Nasal cavity respiratory epithelium epithelial cell of viscerocranial mucosa (primary cell): ENCODE measurements at places on chromosomes 2 and 18. TPM values are rescaled to one million over a fixed set of nuclear protein-coding genes. Genes with fewer than 3 reads are reported as not detected.

HSPE1 gene
- total RNA-seq = 82.8 and 85.1 TPM in 2 replicates

IL1R1 gene
- total RNA-seq = 1.4 and 22.9 TPM in 2 replicates

FSIP2 gene
- total RNA-seq = under 0.01 and 1.00 TPM in 2 replicates

CD8B2 gene
- total RNA-seq = not detected in 2 replicates

FOXI3 gene
- 0.34 TPM in 1 of 2 replicates, not detected in the other for total RNA-seq

FBXO41 gene
- 2.4 and 3.4 TPM in 2 replicates for total RNA-seq

HOXD1 gene
- total RNA-seq = not detected in 2 replicates

GPAT2 gene
- under 0.01 and 0.07 TPM in 2 replicates for total RNA-seq

COL4A4 gene
- total RNA-seq = under 0.01 and 0.43 TPM in 2 replicates

KCNG2 gene
- total RNA-seq = not detected in 2 replicates

GAD1 gene
- 0.34 and 2.2 TPM in 2 replicates for total RNA-seq

SP5 gene
- total RNA-seq = not detected in 2 replicates

TMEM169 gene
- total RNA-seq = 0.14 and 0.34 TPM in 2 replicates

DSG4 gene
- under 0.01 TPM in 1 of 2 replicates, not detected in the other for total RNA-seq

SULT1C2 gene
- total RNA-seq = 0.07 and 0.34 TPM in 2 replicates

COL4A3 gene
- 0.07 TPM in 1 of 2 replicates, not detected in the other for total RNA-seq

FAM110C gene
- 16.2 and 20.5 TPM in 2 replicates for total RNA-seq

INHA gene
- under 0.01 and 0.36 TPM in 2 replicates for total RNA-seq

CCL20 gene
- 2.1 and 33.9 TPM in 2 replicates for total RNA-seq

TRAPPC12 gene
- 54.7 and 55.5 TPM in 2 replicates for total RNA-seq
